NCI-H526 (cell line): ENCODE measurements at places on chromosomes 4 and X.

- DNase-seq = no peak
Observed at GRCh38 chrX:150933945-150934350, 35.5 kb upstream of the CD99L2 start.

GRCh38 chrX:131068945-131069719 is 11.0 kb downstream of the ARHGAP36 start:
- peak; percentile 60 for DNase-seq

DNA sequence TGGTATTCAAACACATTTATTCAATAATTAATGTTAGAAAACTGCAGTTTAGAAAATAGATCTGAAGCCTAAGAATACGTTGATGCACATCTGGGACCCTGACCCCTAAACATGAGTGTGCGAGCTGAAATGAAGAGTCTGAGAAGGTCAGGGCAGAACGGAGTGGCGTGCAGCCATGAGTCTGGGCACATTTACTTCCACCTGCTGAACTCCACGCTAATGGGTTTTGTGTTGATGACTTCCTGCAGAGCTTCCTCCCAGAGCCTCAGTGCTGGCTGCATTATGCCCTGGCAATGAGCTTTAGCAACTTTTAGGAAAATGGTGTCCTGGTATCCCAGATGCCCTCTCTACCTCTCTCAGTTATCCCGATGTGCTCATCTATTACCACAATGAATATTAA is 53.1 kb downstream of the FAM114A1 start:
- no peak for DNase-seq

- no peak for DNase-seq
Observed at GRCh38 chr4:1584498-1584897, 99.6 kb downstream of the FAM53A start.

- no peak for DNase-seq
Observed at GRCh38 chr4:22850630-22851029, 157.9 kb downstream of the GBA3 start.

GRCh38 chr4:159946983-159947615 is 844.2 kb downstream of the RAPGEF2 start:
- peak; percentile 72 for DNase-seq

- DNase-seq = no peak
Observed at GRCh38 chrX:79466636-79467035, 99.5 kb upstream of the ITM2A start.

DNA sequence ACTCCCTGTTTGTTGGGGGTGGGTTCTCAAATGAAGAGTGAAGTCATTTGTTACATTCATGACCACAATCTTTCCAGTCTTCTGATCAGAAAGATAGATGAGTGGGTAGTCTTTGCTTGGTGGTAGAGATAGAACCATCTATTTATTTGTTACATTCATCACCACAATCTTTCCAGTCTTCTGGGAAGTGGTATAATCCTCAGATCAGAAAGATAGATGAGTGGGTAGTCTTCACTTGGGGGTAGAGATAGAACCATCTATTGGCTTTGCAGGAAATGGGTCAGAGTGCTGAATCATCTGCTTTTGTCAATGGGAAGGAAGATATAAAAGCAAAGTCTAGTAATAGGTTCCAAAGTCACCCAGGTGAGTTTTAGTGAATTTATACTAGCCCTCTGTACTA is 64.2 kb upstream of the EPGN start:
- DNase-seq = no peak

GRCh38 chr4:114088481-114088880 is 109.0 kb upstream of the ARSJ start:
- no peak for DNase-seq

DNA sequence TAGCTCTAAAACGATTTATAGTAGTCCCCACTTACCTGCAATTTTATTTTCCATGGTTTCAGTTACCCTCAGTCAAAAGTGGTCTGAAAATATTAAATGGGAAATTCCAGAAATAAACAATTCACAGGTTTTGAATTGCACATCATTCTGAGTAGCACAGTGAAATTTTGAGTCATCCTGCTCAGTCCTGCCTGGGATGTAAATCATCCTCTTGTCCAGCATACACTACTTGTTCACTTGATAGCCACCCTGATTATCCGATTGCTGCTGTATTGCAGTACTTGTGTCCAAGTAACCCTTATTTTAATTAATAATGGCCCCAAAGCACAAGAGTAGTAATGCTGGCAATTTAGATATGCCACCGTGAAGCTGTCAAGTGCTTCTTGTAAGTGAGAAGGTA is 23.5 kb upstream of the BDH2 start:
- no peak for DNase-seq

- no peak for DNase-seq
Observed at GRCh38 chrX:10230222-10230621, 73.4 kb downstream of the CLCN4 start.

- no peak for DNase-seq
Observed at GRCh38 chrX:110032534-110033147, 29.7 kb downstream of the TMEM164 start.

DNA sequence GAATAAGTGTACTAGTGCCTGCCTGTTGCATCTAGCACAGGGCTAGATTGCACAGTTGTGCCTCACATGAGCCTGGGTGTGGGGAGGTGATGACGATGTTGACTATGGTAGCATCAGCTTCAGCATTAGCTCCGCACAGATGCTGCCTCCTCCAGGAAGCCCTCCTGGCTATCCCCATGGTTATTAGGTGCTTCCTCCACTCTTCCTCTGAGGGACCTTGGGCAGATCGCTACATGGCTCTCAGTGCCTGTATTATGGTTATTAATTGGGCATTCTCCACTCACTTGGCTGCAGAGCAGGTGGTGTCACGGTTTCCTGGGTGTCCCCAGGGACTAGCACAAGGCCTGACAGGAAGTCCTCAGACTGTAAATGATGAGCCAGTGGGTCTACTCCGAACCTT is 325.6 kb downstream of the ARHGAP10 start:
- DNase-seq = no peak

- DNase-seq = no peak
Observed at GRCh38 chr4:120816296-120816965, 106.1 kb downstream of the PRDM5 start.

DNA sequence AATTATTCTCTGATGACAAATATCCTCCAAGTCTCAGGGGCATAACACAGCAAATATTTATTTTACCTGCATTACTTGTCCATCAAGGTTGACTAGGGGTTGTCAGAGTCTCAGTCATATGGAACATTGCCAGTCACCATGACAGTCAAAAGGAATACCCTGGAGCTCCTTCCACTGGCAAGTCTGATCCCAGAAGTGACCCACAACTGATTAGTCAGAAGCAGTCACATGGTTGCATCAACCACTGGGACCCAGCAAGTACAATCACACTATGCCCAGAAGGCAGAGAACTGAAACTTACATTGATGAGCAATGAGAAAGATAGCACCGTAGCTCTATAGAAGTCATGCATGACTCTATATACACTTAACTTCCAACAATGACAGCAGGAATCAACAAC is 41.9 kb upstream of the SOD3 start:
- no peak for DNase-seq

DNA sequence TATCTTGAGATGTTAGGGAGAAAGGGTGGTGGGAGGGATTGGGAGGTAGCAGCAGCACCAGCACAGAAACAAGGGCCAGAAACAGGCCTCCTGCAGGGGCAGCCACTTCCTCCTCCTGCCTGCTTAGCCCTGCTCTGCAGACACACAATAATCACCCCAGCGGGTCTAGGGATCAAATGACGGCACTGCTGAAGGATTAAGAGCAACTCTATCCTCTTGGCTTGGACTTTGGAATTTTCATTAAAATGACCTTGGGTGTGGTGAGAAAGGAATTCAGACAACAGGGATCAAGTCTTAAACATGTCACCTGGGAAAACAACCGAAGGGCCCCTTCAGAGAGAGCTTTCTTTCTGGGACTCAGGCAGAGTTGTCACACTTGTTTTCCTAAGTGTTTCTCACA is 353.4 kb downstream of the SPRY1 start:
- peak; percentile 24 for DNase-seq

DNA sequence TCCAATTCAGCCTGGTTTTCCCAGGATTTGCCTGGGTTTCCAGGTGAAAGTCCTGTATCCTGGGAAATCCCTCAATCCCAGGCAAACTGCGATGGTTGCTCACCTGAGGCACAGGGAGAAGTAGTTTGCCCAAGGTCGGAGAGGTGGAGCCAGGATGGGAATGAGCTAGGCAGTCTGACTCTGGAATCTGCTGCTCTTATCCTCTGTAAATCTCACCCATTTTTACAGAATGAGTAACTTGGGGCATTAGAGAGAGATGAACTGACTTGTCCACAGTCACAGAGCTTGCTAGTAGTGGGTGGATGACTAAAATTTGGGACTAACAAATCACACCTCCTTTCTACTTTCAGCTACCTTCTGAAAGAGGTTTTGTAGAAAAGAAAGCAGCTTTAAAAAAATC is 9.8 kb upstream of the ARX start:
- DNase-seq = no peak

DNA sequence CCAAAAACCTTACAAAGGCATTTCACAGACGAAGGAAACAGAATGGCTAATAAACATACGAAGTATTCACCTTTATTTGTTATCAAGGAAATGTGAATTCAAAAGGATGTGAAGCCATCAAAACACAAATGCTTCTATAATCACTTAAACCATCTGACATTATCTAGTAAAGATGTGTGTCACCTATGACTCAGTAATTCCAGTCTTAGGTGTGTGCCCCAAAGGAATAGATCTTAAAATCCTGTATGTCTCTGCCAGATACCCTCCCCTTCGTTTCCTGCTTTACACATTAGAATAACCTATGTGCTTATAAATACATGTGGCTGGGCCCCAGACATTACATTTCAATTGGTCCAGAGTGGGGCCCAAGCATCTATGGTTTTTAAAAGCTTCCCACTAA is 41.8 kb upstream of the CEP135 start:
- DNase-seq = no peak

DNA sequence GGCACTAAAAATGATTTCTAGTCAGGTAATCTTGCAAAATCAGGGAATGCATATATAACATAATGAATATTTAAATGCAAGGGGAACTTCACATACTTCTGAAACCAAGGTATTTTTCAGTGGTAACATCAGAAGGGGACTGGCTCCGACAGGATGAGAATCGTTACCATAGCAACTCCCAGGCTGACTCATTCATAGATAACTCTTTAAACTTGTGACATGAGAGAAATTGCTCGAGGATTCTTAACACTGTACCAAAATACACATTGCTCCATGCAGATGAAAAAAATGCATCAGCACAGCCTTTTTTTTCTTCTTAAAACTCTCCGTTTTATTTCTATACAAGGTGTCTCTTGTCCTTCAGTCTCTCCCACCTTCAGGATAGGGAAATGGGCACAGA is 114.3 kb downstream of the GABRB1 start:
- DNase-seq = no peak

- no peak for DNase-seq
Observed at GRCh38 chrX:151975228-151975593, 735 bp upstream of the GABRE start.

DNA sequence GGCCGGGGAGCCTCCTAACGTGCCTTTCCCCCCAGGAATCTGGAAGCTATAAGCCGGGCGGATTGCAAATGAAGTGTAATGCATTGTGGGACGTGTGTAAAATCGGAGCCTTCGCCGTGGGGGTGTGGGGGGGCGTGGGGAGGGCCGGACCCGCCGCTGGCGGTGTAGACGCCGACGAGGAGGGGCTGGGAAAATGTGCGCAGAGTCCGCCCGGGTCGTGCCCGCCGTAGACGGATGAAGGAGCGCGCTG is 1.3 kb downstream of the STOX2 start:
- no peak for DNase-seq

DNA sequence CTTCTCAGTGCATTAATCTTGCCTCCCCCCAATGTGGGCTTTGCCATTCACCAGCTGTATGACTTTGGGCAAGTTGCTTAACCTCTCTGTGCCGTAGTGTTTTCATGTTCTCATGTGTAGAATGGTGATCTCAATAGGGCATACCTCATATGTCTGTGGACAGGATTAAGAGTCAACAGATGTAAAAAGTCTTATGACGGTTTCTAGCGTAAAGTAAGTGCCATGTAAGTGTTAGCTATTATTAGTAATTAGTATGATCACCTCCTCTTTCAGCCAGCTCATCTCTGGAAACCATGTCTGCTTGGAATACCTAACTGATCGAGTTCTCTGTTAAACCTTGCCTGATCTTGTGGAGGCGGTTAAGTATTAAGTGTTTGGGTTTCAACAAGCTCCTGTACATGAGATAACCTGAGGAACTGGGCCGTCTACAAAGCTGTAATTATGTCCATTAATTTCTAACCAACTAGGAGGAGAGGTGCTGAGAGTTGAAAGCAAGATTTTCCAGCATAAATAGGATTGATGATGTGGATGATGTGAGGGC is 66.3 kb downstream of the TSC22D3 start:
- no peak for DNase-seq

GRCh38 chr4:26126994-26127393 is 193.8 kb upstream of the RBPJ start:
- DNase-seq = no peak

DNA sequence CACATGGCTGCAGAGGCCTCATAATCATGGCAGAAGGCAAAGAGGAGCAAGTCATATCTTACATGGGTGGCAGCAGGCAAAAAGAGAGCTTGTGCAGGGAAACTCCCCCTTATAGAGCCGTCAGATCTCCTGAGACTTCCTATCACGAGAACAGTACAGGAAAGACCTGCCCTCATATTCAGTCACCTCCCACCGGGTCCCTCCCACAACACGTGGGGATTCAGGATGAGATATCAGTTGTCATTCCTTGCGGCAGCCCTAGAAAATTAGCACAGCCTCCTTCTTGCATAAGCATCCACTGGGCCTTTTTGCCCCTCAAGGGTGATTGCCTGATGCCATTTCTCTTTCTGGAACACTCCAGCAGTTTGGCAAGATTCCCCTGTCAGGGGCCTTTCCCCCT is 61.7 kb upstream of the STX18 start:
- DNase-seq = no peak

DNA sequence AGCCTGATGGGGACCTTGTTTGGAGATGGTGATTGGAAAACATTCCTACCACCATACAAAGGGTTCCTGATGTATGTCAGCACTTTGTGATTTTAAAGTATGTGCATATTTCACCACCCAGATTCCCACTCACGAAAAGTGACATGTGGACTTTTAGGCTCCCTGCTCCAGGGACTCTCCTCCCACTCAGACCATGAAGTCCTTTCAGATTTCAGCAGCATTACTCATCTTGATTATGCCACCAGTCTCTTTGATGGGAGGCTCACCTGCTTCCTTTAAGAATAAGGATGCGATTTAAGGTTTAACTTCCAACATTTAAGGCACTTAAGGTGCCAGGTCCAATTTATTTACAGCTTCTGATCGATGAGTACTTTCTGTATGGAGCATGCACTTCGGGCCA is 204.4 kb downstream of the PPARGC1A start:
- DNase-seq = no peak

GRCh38 chrX:357693-358471 is 28.8 kb downstream of the PPP2R3B start:
- no peak for DNase-seq

- DNase-seq = no peak
Observed at GRCh38 chr4:109368661-109369060, 65.0 kb upstream of the SEC24B start.
